ENCODE measurements at places on chromosomes 6 and 20.

DNA sequence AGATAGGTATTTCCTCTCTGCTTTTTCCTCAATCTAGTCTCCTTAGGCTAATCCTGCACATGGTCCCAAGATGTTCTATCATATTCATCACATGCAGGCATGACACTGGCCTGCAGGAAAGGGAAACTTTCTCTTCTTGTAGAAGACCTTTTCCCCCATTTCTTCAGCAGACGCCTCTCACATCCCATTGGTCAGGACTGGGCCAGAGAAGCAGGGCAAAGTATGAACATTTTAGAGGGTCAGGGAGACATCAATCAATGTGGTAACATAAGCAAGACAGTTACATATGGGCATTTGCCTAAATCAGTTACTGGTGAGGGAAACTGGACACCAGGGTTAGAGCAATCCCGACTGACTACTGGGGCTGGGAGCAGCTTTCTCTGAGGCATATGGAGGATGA is 90.1 kb downstream of the CRYBG1 start:
- no peak for DNase-seq

DNA sequence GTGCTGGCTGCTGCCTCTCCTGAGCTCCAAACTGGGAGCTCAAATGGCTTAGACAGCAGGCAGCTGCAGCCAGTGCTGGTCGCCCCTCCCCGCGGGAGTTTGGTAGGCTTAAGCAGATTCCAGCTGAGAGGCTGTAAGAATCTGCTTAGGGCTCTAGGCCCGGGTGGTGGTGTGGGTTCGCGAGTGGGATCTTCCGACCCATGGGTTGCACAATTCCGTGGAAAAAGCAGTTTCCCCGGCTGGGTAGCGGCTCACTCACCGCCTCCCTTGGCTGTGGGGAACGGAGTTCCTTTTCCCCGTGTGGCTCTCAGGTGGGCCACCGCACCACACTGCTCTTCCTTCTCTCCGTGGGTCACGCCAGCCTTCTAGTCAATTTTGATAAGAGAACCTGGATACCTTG is 232.5 kb downstream of the PKHD1 start:
- DNase-seq = peak; percentile 55

- DNase-seq = no peak
Measured at GRCh38 chr6:128389820-128390534, 130.4 kb downstream of the PTPRK start.

- DNase-seq = no peak
Measured at GRCh38 chr6:82970839-82971238, 94.8 kb downstream of the UBE3D start.

DNA sequence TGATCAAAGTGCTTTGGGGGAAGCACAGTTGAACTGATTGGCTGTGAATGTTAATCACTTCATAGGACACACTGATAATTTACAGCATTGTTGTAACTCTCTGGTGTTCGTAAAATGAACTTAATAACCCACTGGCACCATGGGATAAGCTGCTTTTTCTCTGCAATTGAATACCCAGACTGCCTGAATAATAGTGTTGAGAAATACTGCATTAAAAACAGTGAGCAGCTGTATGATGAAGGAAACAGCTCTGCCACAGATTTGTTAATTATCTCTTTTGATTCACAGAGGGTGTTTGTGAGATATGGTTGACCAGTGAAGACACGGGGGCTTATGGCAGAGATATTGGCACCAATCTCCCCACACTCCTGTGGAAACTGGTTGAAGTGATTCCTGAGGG is 420.9 kb downstream of the CDKAL1 start:
- DNase-seq = no peak

DNA sequence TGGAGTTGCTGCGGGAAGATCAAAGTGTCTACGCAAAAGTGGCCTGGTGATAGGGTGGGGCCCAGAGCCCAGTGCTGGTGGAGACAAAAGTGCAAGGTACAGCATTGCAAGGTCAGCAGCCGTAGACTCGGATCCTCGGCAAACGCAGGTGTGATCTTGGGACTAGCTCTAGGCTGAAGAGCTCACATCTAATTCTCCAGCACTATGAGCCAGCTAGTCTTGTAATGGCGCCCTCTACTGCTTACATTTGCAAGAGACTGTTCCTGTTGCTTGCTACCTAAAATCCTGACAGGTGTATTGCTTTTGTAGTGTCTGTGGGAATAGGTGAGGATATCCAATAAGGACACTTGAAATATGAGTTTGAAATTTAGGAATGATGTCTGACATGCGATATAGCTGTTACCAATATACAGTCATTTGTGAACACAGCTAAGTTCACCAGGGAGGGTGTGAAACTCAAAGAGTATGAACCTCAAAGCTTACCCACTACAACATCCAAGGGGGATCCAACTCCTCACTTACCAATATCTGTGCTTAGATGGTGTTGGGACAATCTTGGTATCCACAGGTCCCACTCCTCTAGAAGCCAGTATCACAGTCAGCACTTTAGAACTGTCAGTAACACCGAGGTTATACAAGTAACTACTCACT is 58.4 kb downstream of the PDE7B start:
- DNase-seq = no peak

GRCh38 chr6:1929931-1930330 is 315.5 kb downstream of the GMDS start:
- DNase-seq = no peak

DNA sequence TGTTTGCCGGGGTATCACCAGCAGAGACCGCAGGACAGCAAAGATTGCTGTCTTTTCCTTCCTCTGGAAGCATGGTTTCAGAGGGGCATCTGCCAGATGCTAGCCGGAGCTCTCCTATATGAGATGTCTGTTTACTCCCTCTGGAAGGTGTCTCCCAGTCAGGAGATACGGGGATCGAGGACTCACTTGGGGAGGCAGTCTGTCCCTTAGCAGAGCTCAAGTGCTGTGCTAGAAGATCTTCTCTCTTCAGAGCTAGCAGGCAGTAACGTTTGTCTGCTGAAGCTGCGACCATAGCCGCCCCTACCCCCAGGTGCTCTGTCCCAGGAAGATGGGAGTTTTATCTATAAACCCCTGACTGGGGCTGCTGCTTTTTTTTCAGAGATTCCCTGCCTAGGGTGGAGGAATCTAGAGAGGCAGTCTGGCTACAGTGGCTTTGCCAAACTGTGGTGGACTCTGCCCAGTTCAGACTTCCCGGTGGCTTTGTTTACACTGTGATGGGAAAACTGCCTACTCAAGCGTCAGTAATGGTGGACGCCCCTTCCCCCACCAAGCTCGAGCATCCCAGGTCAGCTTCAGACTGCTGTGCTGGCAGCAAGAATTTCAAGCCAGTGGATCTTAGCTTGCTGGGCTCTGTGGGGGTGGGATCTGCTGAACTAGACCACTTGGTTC is 133.0 kb upstream of the FLRT3 start:
- DNase-seq = no peak

- no peak for DNase-seq
Measured at GRCh38 chr20:7361321-7361720, 578.9 kb downstream of the HAO1 start.

DNA sequence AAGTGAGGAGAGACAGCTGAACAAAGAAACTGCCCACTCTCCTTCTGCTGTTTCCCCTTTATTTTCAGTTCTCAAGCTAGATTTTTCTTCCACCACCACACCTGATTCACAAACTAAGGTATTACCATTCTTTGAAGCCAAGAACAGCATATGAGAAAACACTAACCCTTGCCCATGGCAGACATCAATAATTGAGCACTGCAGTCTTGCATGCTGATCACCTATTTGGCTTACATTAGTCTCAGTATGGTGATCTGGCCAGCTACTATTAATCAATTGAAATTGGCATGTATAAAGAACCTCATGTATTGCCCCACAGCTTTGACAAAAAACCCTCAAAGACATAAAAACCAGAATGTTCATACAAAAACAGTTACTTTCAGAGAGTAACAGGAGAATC is 166.3 kb downstream of the SAMD5 start:
- DNase-seq = no peak

DNA sequence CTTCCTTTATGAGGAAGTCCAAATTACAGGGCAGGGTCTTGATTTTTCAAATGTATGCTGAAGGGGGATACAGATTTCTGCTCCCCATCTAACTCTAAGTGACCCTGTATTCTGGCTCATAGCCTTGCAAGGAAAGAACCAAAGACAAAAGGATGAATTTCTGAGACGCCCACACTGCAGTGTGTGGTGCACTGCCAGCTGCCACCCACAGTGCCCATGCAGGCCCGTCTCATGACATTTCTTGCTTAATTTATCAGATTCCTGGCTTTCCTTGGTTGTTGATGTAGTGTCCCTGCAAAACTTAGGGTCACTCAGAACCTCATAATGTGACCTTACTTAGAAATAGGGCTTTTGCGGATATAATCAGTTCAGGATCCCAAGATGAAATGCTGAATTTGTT is 68.0 kb downstream of the CBLN4 start:
- no peak for DNase-seq

- no peak for DNase-seq
Measured at GRCh38 chr6:136921381-136921935, 643 bp upstream of the SLC35D3 start.

- peak; percentile 23 for DNase-seq
Measured at GRCh38 chr20:36917240-36917639, 34.3 kb downstream of the SAMHD1 start.

DNA sequence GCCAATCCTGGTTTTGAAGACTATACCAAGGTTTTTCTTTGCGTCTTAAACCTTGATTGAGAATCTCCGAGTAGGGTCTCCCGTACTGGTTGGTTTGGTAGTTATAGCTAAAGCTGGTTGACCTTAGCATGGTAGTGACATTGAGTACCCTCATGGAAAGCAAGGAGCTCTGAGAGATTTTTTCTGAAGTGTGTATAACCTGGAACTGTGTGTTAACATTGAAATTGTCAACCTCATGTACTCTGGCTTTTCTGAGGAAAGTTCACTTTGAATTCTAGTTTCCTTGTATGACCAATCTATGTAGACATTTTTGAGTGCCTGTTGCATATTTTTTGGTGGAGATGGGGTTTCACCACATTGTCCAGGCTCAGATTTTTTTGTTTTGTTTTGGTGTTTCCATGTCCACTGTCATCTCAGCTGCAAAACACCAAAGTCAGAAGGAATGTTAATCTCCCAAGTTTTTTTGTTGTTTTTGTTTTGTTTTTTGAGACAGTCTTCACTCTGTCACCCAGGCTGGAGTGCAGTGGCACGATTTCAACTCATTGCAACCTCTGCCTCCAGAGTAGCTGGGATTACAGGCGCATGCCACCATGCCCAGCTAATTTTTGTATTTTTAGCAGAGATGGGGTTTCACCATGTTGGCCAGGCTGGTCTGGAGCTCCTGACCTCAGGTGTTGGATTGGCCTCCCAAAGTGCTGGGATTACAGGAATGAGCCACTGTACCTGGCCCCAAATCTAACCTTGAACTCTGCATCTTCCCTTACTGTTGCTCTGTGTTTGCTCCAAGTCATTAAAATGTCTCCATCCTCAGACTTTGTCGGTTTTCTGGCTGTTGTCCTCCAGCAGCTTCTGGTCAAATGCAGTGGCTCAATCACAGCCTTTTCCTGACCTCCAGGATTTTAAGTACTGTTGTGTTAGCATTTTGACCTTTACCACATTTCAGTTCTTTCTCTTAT is 4.3 kb downstream of the RPS12 start:
- no peak for DNase-seq

GRCh38 chr6:97049253-97050011 is 124.9 kb downstream of the KLHL32 start:
- no peak for DNase-seq

GRCh38 chr6:166202321-166202733 is 34.7 kb upstream of the TBXT start:
- no peak for DNase-seq

DNA sequence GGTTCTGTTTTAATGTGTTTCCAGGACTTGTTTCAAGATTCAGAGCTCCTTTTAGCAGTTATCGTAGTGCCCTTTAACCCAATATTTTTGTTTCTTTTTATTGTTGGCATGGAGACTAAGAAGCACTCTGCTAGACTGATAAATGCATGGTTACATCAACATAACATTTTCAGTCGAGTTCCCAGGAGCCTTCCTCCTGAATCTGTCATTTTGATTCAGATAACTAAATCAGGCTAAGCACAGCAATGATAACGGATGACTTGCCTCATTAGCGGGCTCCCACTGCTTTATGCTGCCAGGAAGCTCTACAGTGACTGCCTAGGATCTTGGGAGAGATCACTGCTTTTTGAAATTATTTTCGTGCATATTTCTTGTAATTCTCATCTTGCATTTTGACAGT is 772.8 kb upstream of the GJE1 start:
- no peak for DNase-seq

GRCh38 chr6:40406175-40406574 is 181.0 kb downstream of the LRFN2 start:
- DNase-seq = no peak

GRCh38 chr20:37523911-37524700 is 3.1 kb downstream of the NNAT start:
- DNase-seq = no peak

GRCh38 chr20:39825950-39826349 is 863.1 kb downstream of the MAFB start:
- no peak for DNase-seq

GRCh38 chr6:33577106-33577535 is 3.0 kb downstream of the BAK1 start:
- peak; percentile 83 for DNase-seq

DNA sequence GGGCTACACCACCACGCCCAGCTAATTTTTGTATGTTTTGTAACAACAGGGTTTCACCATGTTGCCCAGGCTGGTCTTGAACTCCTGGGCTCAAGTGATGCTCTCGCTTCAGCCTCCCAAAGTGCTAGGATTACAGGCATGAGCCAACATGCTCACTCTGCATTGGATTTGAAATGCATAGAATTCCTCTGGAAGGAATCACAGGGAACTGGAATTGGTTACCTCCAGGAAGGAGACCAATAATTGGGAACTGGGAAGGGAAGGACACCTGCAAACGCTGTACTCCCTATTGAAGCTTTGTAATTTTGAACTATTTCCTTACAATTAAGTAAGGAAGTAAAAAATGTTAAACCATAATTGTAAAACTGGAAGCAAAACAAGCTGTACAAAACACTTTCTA is 12.3 kb upstream of the TP53INP2 start:
- no peak for DNase-seq

DNA sequence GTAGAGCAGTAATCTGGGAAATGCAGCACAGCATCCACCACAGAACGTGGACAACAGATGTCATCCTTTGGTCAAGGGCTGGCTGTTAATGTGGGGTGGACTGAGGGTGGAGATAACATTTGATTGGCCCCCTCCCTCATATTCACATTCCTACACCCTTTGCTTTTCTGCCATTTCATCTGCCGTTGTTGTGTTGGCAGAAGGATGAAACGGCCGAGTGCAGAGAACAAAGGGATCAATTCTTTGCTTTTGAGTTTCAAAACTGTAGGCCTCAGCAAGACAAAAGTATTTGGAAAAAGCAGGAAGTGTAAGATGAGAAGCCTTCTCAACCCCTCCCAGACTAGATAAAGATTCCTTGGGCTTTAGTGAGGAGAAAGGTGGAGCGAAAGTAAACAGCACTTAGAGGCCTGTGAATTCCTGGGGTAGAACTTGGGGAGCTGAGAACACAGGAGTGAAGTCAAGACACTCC is 74.2 kb upstream of the PHIP start:
- no peak for DNase-seq

GRCh38 chr6:5726976-5727718 is 279.6 kb downstream of the NRN1 start:
- no peak for DNase-seq

All from upper lobe of right lung (tissue), 1 donor.